ENCODE measurements at places on chromosomes 12 and 14.
A peak's percentile ranks its signal among the peaks of the same experiment; 100 is the strongest.

DNA sequence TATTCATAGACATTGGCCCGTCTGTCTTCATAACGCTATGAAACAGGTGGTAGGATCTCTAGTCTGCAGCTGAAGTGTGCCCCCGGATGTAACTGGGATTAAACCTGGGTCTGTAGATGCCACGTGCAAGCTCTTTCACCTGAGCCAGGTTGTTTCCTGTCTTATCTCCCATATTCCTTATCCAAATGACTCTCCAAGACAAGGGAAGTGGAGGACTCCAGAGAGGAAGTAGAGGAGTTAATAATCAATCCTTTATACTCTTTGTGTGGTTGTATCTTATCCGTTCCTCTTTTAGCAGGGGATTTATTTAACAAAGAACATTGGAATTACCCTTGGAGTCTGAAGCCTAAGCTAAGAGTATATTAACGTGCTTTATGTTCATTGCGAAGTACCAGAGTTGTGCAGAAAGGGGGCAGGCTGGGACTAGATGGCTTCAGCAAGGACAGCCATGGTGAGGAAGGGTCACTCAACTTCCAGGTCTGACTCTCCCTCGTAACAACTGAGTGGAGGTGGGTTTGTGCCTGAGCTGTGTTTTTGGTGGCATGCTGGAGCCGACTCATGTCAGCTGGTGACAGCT lies 82.8 kb downstream of the RIN3 start:
- DNase-seq, result peak; percentile 42

DNA sequence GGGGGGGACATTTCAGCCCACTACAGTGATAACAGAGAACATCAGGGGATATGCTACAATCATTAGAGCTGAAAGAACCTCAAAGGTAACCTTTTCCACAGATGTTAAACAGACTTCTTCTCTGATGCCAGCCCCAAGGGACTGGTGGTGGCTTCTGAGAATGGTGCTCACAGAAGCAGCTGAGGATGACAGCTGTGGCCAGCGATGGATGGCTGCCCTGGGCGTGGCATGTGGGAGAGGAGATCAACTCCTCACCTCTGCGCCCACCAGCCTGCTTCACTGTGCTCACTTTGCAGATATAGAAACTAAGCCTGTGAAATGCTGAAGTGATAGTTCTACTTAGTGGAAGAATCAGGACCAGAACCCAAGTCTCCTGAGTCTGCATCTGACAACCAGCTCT lies 33.0 kb downstream of the FOXN3 start:
- DNase-seq, result no peak

- DNase-seq, result no peak
Measured at GRCh38 chr14:68286667-68287066, 467.1 kb downstream of the RAD51B start.

DNA sequence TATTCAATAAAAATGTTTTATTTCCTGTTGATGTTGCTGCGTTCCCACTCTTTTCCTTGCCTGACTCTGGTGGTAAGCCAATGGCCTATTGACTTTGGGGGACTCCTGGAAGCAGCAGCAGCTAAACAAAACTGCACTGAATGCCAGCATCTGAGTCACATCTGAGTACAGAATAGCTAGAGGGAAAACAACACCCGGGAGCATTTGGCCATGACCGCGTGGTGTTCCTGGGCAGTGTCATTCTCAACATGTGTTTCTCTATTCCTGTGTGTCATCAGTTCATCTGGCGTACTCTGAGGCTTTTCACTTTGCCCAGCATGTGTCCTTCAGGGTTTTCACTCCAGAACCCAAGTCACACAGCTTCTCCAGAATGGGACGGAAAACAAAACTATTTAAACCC lies 238.8 kb downstream of the PAWR start:
- DNase-seq, result no peak

DNA sequence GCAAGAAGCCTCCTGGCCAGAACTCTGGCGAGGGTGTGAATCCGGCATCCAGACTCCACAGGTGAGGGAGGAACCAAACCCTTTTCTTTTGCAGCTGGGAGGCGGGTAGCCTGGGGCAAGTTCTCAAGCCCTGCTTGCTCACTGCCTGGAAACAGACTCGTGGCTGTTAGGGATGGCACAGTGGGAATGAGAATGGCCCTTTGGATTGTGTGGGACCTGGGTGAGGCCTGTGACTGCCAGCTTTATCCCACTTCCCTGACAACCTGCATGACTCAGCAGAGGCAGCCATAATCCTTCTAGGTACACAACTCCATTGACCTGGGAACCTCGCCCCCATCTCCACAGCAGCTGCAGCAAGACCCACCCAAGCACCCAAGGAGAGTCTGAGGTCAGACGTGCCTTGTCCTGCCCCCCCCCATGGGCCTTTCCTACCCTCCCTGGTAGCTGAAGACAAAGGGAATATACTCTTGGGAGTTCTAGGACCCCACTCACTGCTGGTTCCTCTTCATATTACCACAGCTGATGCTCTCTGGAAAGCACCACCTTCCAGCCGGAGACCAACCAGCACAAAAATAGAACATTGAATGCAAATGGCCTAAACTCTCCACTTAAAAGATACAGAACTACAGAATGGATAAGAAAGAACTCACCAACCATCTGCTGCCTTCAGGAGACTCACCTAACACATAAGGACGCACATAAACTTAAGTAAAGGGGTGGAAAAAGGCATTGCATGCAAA lies 5.1 kb upstream of the GPR33 start:
- no peak for DNase-seq

- DNase-seq, result no peak
Measured at GRCh38 chr12:69130064-69130463, 109.3 kb upstream of the CPSF6 start.

DNA sequence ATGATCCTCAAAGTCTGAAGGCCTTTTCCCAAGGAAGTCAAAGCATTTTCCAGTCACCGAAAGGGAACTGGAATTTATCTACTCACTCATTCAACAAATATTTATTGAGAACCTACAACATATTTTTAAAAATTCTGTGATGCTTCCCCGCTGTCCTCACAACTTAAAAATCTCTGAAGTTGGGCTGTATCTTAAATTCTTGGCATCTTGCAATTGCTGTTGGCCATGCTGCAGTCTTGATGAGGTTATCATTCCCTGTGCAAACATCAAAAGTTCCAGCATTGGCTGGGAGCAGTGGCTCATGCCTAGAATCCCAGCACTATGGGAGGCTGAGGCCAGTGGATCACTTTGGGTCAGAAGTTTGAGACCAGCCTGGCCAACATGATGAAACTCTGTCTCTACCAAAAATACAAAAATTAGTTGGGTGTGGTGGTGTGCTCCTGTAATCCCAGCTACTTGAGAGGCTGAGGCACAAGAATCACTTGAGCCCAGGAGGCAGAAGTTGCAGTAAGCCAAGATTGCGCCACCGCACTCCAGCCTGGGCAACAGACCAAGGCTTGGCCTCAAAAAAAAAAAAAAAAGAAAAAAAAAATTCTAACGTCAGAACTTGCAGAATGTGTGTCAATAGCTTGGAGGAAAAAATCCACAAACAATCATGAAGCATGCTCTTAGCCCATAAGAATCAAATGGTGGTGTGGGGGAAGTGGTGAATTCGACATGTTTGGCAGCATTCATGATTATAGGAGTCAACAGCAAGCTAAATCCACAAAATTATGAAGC lies 34.9 kb downstream of the CCDC177 start:
- DNase-seq, result no peak

- no peak for DNase-seq
Measured at GRCh38 chr14:33669111-33669510, 281.8 kb downstream of the EGLN3 start.

DNA sequence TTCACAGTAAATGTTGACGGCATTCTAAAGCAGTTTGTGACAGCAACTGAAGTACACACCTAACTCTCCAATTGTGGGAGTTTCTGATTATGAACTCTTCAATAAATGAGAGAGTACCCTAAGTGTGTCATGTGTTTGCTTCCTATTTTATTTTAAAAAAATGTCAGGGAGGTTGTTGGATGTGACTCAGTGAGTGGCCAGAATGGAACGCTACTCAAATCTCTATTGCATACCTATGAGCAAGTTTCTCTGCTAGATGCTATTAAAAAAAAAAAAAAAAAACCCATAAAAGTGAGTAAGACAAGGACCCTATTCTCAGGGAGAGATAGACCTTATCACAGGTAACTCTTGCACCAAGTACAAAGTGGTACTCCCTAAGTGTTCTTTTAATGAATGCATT lies 256.6 kb downstream of the BTG1 start:
- no peak for DNase-seq

DNA sequence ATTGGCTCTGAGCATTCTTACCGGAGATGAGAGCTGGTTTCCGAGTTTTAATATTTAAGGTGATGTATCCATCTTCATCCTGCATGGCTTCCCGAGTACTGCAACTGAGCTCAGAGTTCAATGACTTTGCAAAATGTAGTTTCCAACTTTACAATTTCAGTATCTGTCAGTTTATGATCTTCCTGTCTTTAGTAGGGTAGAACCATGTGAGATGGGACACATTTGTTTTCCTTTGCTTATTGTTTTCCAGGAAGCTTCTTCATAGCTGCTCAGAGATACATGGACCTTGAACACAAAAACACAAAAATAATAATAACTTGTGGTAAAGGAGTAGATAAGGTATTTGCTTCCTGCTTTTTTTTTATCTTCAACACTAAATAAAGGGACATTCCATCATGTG lies at the start of gene CLEC1B:
Gene CLEC1B (minus strand): TSS at position 106 of the 400 bp plus-strand sequence. CDS start 21 bp downstream, at position 85.
- DNase-seq, result no peak

- DNase-seq, result no peak
Measured at GRCh38 chr12:49671031-49671765, 36.0 kb downstream of the FMNL3 start.

- no peak for DNase-seq
Measured at GRCh38 chr12:12214635-12215131, 52.2 kb downstream of the LRP6 start.

DNA sequence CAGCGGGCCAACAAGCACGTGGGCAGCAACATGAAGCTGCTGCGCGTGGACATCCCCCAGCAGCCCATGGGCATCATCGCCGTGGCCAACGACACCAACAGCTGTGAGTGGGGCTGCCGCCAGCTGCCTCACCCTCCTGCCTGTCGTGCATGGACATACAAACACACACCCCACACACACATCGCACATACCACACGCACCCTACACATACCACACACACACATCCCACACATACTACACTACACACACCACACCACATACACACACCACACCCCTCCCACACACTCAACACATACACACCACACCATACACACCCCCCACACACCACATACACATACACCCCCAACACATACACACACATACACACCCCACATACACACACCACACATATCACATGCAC lies 25.2 kb upstream of the NXPH4 start:
- DNase-seq, result no peak

DNA sequence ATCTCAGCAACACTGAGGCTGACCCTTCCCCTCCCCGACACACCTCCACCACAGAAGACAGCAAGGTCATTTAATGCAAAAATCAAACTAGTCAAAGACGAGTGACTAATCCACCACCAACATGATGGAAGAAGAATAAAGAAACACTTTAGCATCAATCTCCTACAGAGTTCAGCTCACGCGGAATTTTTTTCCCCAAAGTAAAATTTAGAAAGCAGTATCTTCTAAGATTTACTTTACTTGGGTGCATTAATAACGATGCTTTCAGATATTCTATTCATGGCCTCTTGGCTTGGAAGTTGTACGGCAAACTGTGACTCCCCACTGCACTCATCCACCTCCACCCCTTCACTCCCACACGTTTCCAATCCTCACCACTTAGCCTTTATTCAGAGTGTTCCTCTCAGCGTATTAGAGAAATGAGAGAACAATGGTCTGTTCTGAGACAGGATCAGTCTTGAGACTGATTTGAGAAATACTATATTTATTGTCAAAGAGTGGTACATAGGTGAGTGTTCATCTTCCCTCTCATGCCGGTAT lies 1.9 kb downstream of the EGLN3 start:
- DNase-seq, result no peak

GRCh38 chr14:82720946-82721345 lies 1187.3 kb upstream of the SEL1L start:
- no peak for DNase-seq

DNA sequence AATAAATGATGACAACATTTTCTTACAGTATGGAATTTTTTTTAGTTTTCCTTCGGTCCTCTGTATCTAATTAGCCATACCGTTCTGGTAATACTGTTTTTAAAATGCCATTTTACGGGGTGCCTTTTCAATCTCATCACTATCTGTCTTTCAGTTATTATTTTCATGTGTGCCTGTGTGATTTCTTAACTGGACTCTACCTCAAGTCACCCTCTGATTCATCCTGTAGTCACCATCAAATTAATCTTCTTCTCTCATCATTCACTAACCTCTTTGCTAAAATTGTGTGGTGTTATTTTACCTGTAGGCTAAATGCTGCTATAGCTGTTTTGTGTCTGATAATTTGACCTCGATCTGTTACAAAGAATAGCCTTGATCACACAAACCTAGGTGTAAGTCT lies 16.0 kb upstream of the CCT2 start:
- no peak for DNase-seq

DNA sequence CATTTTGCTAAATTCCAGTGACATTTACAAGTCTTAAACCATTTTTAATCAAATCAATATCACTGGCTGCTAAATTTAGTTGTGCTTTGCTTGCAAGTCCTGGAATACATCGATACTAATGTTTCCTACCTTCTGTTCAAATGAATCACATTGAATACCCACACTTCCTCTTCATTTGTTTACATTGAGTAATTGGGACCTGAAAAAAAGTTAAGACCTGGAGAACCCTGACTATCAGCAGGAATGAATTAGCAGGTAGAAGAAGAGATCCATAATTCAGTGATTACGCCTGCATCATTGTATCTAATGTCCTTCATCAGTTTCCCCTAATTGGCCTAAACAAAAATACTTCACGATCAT lies 369.3 kb downstream of the ETNK1 start:
- no peak for DNase-seq

DNA sequence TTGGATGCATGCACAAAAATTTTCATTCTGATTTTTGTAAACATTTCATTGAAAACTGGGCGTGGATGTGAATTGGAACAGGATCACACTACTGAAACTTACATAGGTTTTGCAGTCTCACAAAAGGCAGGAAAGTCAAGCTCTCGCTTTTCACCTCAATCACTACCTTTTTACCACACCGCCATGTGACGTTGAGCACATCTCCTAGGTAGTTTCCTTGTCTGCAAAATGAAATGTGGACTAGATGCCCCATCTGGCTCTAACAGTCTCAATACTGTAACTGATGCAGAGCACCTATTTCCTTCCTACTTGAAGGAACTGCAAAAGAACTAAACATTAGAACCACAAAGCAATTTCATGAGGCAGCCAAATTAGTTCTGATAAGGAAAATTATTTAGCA lies 4.4 kb upstream of the YY1 start:
- no peak for DNase-seq

GRCh38 chr14:60862283-60862682 lies 118.6 kb downstream of the TRMT5 start:
- no peak for DNase-seq

GRCh38 chr12:17283563-17283962 lies 677.6 kb upstream of the LMO3 start:
- DNase-seq, result no peak

Data from ecto neural progenitor cell (in vitro differentiated cells).